Psoas muscle (tissue), 8 donors: ENCODE measurements at places on chromosomes 16 and 17. TPM values are rescaled to one million over a fixed set of nuclear protein-coding genes. Genes with fewer than 3 reads are reported as not detected.

The KRTAP4-1 gene
- polyA plus RNA-seq: not detected

The WDR90 gene
- polyA plus RNA-seq: 6.4 TPM

The ITGB4 gene
- polyA plus RNA-seq: 1.5 TPM

DNA sequence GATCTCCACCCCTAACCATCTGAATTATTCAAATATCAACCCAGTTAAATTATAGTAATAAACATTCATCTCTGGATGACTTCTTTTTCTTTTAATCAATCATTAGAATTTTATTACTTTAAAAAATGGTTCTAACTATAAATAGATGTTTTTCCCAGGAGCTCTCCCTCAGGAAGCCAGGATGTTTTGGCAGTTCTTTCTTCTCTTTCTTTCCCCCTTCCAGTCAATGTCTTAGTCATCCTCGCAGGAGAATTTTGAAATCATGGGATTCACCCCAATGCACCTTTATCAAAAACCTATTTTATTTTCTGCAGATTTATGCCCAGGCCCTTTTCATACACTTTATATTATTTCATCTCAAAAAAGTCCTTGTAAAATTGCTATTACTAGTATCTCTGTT lies 711.6 kb downstream of the CDH11 start:
- no peak for DNase-seq

- no peak for DNase-seq
These were observed 7.1 kb downstream of the SETD1A start for GRCh38 chr16:30964574-30965226.

DNA sequence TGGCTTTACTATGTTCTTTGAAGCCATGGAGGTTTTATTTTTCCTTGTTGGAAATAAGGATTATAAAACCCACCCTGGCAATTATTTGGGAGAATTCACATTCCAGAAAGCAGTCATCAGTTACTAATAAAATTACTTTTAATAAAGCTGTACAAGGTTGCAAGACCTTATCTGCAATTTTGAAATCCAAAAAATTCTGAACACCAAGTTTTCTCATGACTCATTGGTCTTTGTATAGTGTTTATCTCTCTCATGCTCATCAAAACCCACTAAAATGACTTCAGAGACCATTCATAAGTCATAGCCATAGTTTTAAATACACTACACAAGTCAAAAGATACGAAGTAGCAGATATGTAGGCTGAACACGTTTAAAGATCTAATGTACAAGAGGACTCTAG lies 6.0 kb upstream of the KRT38 start:
- no peak for DNase-seq

GRCh38 chr17:17191346-17191792 lies 14.8 kb downstream of the PLD6 start:
- peak; percentile 56 for DNase-seq

GRCh38 chr16:87707097-87707496 lies 58.7 kb downstream of the KLHDC4 start:
- no peak for DNase-seq

GRCh38 chr17:82587234-82588086 lies 60.8 kb downstream of the WDR45B start:
- DNase-seq: no peak

DNA sequence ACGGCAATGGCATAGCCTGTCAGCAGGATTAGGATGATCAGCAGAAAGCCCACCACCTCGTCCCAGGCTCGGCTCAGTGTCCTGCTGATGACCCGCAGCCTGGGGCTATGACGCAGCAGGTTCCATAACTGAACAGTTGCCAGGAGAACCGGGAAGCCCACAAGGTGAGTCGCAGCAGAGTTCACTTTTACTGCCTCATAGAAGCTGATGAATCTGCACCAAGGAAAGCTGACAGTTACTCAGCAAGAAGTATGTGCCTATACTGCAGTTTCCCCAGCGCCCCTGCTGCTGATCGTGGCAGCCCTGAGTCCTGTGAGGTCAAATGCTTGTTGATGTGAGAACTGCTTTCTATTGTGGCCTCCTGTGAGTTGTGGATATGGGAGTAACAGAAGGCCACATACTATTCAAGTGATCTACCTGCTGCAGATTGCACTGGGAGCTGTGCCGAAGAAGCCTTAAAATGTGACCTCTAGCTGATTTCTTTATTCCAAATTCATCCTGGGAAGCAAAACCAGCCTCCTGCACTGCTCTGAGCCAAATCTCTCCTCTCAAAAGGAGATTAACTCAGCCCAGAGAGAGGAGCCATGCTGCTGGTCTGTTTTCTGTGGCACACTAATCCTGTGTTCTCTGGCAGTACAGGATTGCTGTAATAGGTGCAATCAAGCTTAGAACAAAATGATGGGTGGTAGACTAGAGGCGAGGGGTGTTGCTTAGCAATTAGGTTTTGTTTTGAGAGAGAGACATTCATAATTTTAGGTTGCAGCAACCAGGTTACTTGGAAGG lies 38.8 kb downstream of the IST1 start:
- DNase-seq: no peak

DNA sequence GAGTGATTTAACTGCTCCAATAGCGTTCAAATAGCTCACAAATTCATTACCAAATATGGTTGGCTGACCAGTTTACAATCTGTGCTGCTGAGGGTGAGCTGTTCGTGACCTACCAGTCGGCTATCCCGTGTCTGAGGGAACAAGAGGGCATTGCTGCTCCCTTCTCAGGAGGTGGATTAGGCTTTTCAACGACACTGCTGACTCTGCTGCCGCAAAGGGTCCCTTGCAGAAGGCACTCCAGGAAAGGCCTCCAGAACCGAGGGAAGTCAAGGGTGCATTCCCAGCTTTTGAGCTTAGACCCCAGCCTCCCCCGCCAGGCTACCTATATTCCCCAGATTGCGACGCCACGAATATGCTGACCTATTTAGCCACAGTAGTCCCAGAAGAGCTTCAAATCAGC lies 32.3 kb downstream of the GJC1 start:
- no peak for DNase-seq

DNA sequence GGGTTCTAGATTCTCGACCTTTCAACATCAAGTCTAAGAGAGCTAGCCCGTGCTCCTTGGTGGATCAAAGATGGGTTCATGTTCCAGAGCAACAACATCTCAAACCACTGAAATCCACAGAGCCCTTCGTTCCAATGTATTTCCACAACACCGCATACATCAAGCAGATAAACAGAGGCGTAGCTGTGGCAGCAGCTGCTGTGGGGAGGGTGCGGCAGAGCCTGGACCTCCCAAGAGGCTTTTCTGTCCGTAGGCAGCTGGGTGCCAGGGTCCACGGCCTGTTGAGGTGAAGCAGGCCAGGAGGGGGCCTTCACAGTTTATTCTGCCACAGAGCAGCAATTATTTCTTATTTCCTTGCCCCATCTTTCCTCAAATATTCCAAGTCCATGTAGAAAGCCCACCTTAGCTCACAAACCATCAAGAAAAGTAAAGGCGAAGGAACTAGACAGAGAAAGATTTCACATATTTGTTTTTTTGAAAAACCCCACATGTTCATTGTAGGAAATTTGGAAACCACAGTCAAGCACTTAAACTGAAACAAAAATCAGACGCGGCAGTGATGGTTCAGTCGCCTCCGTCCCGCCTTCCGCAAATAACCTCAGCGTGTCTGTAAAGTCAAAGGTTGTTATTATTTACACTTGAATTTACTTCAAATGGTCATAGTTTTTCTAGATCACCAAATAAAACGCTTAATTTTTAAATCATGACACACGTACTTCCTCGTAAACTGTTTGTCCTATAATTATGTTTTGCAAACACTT lies 144.6 kb upstream of the FOXF1 start:
- DNase-seq: no peak

DNA sequence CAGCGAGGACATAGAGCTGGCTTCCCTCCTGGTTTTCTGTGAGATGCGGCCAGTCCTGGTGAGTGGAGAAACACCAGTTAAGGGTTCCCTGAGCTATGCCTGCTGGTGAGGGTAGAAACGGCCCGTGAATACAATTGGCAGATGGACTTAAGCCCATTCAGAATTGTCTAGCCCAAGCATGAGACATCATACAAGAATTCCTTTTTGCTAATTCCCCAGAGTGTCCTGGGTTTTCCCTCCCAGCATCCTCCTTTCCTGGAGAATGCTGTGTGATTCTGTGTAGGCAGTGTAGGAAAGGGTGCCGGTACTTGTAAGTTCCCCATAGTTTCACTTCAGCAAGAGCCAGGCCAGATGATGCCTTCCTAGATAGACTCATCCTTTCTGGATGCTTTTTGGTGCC lies 65.1 kb downstream of the SDR42E1 start:
- no peak for DNase-seq

DNA sequence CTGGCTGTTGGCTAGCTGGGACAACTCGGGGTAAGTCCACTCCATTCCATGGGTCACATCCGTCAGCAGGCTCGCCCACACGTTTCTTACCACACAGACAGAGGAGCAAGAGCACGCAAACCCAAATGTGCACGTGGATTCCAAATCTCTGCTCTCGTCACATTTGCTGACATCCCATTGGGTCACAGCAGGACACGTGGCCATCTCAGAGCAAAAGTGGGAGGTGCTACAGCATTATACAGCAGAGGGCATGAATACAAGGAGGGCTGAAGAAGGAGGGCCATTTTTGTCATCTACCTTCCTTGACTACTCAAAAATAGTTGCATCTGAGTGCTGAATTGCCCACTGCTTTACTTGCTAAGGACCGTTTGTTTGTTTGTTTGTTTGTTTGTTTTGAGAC lies 84.7 kb downstream of the RBBP6 start:
- DNase-seq: no peak
